ENCODE measurements at places on chromosomes 1 and 21. TPM values are rescaled to one million over a fixed set of nuclear protein-coding genes. Genes with fewer than 3 reads are reported as not detected.
A peak's percentile ranks its signal among the peaks of the same experiment; 100 is the strongest.

The ZFP69B gene
- 0.79 TPM for total RNA-seq

The SPRR1B gene
- total RNA-seq, result not detected

The TFF3 gene
- total RNA-seq, result 0.09 TPM

The PTPRF gene
- total RNA-seq, result 61.7 TPM

The VWA5B1 gene
- not detected for total RNA-seq

DNA sequence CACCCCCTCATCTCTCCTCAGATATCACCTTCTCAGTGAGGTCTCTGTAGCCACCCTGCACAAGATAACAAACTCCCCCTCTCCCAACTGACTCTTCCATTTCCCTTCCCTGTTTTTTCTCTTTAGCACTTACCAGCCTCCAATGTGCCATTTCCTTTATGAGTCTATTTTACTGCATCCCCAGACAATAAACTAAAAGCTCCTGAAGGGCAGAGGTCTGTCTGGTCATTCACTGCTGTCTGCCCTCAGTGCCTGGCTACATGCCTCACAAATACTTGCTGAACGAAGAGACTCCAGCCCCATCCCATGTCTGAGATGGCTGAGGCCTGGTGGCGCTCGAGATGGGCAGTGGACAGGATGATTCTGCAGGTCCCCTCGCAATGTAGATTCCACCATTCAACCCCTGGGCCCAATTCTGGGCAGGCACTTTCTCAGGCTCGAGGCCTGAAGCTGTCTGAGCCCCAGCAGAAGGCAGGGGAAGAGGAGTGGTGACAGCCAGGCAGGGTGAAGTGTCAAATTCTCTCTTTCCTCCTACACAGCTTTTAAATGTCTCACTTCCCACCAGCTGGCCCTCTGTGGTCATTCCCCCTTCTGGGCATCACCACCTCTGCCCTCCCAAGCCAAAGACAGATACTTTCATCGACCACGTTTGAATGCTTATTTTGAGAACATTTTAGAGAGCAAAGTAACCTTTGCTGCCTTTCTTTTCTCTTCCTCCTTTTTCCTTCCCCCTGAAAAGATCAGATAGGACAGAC lies 6.6 kb downstream of the LRRN2 start:
- no peak overlapping the region for H3K4me3 ChIP-seq
- no peak for DNase-seq
- H3K4me1 ChIP-seq, result no peaks in the 10 kb centered on the region
- H3K36me3 ChIP-seq, result no peaks in the 10 kb centered on the region
- no peak overlapping the region for H3K27ac ChIP-seq

DNA sequence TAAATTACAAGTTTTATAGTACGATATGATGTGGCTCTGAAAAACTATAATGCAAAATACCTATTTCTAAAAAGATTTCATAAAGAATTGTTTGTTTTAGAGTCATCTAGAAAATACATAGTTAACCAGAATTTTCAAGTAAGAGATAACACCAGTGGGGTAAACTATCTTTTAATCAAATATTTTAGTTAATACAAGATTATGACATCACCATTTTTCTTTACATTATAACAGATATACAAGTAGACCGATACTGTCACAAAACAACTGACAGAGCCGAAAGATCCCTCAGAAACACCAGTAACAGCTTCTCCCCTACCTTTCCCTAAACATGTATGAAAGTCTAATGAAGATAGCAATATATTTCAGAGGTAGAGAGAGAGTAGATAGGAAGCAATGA lies 54.2 kb downstream of the EPS15 start:
- no peak overlapping the region for H3K4me3 ChIP-seq
- no peak for DNase-seq
- no peak overlapping the region for H3K27ac ChIP-seq

DNA sequence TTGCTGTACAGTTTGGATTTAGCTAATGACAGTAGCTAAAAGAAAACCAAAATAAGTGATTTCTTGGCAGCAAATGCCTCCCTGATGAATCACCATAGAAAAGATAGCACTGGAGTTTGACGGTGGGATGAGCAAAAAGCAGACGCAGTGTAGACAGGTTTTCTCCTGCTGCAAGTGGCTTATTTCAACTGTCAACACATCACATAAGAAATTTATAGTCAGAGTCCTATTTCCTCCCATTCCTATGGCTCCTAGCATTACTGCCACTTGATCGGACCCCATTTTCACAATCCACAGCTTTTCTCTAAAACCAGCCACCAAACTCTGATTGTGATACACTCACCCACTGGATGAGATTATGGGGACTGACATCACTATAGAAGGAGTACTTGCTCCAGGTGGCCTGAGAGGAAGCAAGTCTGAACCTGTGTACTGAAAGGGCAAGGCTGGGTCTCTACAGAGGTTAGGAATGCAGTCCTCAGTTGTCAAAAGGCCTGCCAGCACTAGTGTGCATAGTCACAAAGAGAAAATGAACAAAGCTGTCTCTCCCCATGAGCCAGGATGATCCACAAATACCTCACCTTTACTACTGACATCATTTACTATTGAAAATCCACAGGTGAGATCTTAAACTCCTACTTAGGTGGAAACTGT lies 359.8 kb downstream of the LTN1 start:
- H3K36me3 ChIP-seq, result no peaks in the 10 kb centered on the region
- H3K27ac ChIP-seq, result peak overlapping the region; percentile 37
- no peaks in the 10 kb centered on the region for H3K4me1 ChIP-seq
- DNase-seq, result no peak
- no peak overlapping the region for H3K4me3 ChIP-seq

DNA sequence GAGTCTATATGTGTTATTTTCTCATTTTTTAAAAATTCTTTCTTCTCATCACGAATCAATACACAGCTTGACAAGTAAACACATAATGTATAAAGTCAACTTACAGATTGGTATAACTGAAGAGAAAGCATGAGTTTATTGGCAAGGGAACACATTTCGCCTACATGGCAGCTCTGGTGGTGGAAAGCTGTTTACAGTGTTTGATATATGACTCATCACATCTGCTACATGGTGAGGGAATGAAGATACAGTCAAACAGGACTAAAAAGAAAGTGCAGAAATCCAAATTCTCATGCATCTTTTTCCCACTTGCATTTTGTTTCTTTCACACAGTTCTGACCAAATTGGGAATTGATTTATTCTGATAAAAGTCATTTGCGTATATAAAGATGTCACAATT lies 122.2 kb upstream of the ADGRL4 start:
- no peaks in the 10 kb centered on the region for H3K4me1 ChIP-seq
- DNase-seq, result no peak
- no peaks in the 10 kb centered on the region for H3K36me3 ChIP-seq
- H3K4me3 ChIP-seq, result no peak overlapping the region
- no peak overlapping the region for H3K27ac ChIP-seq

DNA sequence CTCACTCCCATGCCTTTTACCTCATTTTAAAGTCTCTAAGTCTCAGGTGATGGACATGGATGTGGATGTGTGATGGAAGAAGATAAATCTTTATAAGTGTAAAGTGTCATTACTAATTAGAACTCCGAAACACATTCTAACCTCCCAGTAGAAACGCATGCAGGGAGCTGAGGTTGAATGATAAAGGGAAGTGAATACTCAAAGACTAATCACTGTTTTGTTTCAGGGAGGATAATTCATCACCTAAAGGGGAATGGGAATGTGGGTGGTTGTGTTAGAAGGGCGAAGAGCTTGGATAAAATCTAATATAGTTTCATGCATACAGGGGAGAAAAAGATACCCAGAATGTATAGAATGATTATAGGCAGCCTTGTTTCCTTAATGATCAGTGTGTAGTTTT lies 12.5 kb downstream of the NCAM2 start:
- H3K27me3 ChIP-seq, result no peaks in the 10 kb centered on the region
- no peak for DNase-seq
- no peak overlapping the region for H3K27ac ChIP-seq
- no peaks in the 10 kb centered on the region for H3K4me1 ChIP-seq

- H3K36me3 ChIP-seq, result no peaks in the 10 kb centered on the region
- H3K4me3 ChIP-seq, result no peak overlapping the region
- no peaks in the 10 kb centered on the region for H3K27me3 ChIP-seq
- peaks cover 4% of the 10 kb centered on the region for H3K4me1 ChIP-seq
Observed at GRCh38 chr1:201475915-201476669, 7.1 kb upstream of the PHLDA3 start.

GRCh38 chr1:5662086-5662743 lies 330.0 kb downstream of the NPHP4 start:
- no peak overlapping the region for H3K27ac ChIP-seq
- no peaks in the 10 kb centered on the region for H3K27me3 ChIP-seq
- H3K36me3 ChIP-seq, result no peaks in the 10 kb centered on the region
- no peaks in the 10 kb centered on the region for H3K4me1 ChIP-seq
